Epithelial cell of alveolus of lung (primary cell): ENCODE measurements at places on chromosomes 12 and 14. TPM values are rescaled to one million over a fixed set of nuclear protein-coding genes. Genes with fewer than 3 reads are reported as not detected.

Gene OR4N2
- not detected in 2 replicates for total RNA-seq

Gene TDRD9
- 0.26 TPM in 1 of 2 replicates, not detected in the other for total RNA-seq

Gene POLE2
- total RNA-seq: 3.9 and 25.7 TPM in 2 replicates

Gene OTUB2
- 0.48 and 3.2 TPM in 2 replicates for total RNA-seq
